ENCODE measurements at places on chromosomes 6 and 20. TPM values are rescaled to one million over a fixed set of nuclear protein-coding genes. Genes with fewer than 3 reads are reported as not detected.

WFDC10A gene
- total RNA-seq: not detected

NKAPL gene
- 0.12 TPM for total RNA-seq

CDKN1A gene
- total RNA-seq: 92.3 TPM

C6orf118 gene
- total RNA-seq: not detected

OPRL1 gene
- total RNA-seq: 0.47 TPM

ECT2L gene
- total RNA-seq: not detected

EYA2 gene
- total RNA-seq: not detected

DOK5 gene
- 3.9 TPM for total RNA-seq

MAP1LC3A gene
- total RNA-seq: 1.6 TPM

CEBPB gene
- 38.6 TPM for total RNA-seq

OR5V1 gene
- not detected for total RNA-seq

GJA10 gene
- not detected for total RNA-seq

TMEM14A gene
- total RNA-seq: 11.0 TPM

SLC22A16 gene
- total RNA-seq: not detected

C20orf96 gene
- 5.1 TPM for total RNA-seq

KCNS1 gene
- total RNA-seq: 0.40 TPM

UTRN gene
- total RNA-seq: 35.3 TPM

PLG gene
- total RNA-seq: not detected

BTN1A1 gene
- 0.10 TPM for total RNA-seq

GABRR1 gene
- not detected for total RNA-seq

HLA-G gene
- 0.22 TPM for total RNA-seq

C20orf202 gene
- not detected for total RNA-seq

SASH1 gene
- total RNA-seq: not detected

OXT gene
- total RNA-seq: not detected
